ENCODE measurements at places on chromosomes 4 and X.
A peak's percentile ranks its signal among the peaks of the same experiment; 100 is the strongest.

DNA sequence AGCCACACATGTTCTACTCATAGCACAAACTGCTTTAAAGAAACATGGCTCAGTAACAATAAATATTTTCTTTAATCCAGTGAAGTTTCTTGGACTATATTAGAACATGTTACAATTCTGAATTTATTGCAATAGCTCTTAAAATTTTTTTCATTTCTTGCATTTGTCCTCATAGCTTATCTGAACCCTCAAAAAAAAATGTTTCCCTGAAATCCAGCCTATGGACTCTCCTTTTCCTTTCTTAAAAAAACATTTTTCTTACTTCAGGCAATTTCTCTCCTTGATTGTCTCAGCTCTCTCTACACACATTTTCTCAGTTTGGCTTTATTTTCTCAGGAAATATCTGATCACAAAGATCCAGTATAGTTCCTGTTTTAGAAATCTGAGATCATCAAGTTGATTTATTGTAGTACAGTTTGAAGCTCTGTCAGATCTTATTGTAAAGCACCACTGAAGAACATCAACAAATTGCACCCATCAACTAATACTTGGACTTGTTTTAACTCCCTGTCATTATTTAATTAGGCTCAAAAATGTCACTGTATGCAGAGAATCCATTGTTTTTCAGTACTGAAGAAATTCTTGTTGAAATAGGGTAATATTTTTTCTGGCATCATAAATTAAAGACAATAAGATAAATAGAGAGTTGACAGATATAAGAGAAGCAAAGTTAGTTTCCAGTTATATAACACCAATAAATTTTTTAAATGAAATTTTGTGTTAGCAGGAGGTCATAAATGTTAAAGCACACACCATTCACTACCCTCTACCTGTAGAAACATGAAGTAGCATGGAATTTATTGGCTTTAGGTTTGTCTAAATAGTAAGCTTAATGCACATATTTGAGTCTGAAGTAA, 317.7 kb downstream of the ARHGAP24 start:
- DNase-seq: no peak

DNA sequence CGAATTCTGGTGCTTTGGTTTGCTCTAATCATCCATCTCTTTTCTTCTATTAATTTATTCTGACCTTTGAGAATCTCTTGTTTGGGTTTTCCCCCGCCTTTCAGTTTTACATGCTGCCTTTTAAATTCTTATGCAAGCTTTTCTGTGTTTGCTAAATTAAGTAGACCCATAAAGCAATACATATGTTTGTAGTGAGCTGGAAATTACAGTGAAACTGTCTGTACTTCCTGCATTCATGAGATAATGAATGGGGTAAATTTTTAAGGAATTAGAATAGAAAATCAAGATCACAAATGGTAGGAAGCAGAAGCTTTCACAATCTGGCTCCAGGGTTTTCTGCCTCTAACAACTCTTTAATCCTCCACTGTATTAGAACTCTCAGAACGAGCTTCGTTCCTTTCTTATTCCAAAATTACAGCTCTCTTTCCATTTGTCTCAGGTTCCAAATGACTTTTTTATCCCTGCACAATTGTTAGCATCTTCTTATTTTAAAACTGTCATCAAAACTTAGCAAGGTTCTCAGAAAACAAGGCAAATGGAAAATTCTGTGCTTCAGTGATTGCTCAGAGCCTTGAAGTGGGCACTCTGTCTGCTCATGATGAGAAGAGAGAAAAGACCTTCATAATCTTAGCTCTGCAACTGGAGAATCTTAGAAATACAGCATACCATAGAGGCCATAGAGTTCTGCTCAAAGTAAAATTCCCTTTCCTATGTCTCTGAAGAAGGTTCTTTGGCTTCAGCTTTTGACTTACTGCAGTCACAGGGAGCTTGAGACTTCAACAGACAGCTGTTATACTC, 108.2 kb downstream of the EGF start:
- no peak for DNase-seq

- peak; percentile 57 for DNase-seq
Observed at GRCh38 chr4:83112231-83112630, 2.3 kb downstream of the PLAC8 start.

- no peak for DNase-seq
Observed at GRCh38 chr4:126446917-126447316, 1132.2 kb downstream of the FAT4 start.

DNA sequence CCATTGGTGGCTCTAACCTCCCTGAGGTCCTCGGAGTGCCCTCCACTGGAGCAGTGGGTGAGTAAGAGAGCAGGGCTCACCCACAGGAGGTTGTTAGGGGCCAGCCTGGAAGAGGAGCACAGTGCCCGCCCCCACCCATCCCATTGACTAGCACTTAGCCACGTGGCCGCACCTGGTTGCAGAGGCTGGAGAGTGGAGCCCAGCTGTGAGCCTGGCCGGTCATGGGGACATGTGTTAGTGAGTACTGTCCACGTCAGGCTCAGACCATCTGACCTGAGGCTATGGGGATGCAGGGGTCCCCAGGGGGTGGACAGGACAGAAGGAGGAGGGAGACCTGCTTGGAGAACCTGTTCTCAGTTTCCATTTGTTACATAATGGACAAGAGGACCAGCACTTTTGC, 1.4 kb upstream of the MAN2B2 start:
- no peak for DNase-seq

All from CD8-positive, alpha-beta memory T cell (primary cell).